ENCODE measurements at places on chromosomes 13 and 19.

- DNase-seq, result no peak
Observed at GRCh38 chr13:46571909-46572595, 19.1 kb downstream of the LRCH1 start.

- DNase-seq, result no peak
Observed at GRCh38 chr13:107097916-107098315, 530.0 kb upstream of the ARGLU1 start.

DNA sequence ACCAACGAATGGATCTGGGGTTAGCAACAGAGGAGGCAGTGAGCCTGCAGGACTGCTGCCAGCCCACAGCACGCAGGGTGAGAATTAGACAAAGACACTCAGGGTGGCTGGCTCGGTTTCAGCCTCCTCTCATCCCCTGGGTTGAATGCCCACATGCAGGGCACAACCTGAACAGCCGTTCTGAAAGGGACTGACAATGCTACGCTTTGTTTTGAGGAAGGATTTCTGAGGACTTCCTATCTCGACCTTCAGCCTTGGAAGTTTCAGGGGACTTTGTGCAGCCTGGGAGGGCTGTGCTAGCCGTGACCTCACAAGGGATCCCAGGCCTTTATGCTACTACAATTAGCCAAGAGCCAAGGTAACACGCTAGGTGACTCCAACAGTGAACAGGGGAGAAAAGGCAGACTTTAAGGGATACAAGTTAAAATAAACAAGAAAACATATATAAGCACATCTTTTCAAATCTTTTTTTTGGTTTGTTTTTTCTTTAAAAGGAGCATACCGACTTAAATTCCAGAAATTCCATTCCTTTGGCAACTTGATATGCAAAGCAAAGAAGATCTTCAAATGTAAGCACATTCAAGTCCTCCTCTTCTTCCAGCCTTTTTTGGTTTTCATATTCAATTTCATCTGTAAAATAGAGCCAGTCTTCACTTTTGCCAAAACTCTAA is 34.5 kb upstream of the URAD start:
- DNase-seq, result no peak

DNA sequence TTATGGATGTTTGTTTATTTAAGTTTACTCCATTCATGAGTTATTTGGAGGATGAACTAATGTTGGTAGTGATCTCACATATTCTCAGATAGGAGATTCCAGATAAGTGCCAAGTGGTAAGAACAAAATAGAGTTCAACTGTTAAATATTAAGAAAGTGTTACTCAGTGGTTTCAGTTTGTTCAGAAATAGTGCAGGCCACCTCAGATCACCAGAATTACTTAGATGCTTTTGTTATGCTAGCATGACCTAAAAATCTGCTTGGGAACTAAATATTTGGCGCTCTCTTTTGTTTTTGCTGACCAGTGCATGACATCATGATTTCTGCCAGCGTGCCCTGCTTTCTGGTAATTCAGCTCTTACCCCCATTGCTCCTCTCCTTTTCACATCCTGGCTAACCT is 15.6 kb downstream of the CLDN10 start:
- DNase-seq, result no peak

GRCh38 chr13:48220592-48220980 is 12.4 kb upstream of the ITM2B start:
- no peak for DNase-seq

- DNase-seq, result no peak
Observed at GRCh38 chr19:13208672-13209483, 58.7 kb downstream of the IER2 start.

GRCh38 chr13:98619556-98619955 is 42.6 kb upstream of the STK24 start:
- DNase-seq, result no peak

GRCh38 chr19:7978179-7978825 is 27.1 kb downstream of the ELAVL1 start:
- no peak for DNase-seq

DNA sequence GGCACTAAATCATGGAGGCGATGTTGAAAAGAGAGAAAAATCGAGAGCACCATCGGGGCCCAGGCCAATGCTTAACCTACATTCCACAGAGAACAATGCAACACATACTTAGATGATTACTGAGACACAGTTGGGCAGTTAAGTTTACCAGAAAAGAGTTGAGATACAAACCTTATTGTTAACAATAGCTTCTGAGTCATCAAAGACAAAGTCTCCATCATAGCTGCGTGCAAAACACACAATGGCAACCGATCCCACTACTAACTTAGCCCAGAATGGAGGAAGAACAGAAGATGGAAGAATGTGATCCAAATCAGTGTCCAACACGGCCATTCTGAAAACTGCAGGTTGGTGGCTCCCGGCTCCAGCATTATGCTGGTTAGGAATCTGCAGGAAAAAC is 6.2 kb downstream of the TMTC4 start:
- no peak for DNase-seq

GRCh38 chr19:49564616-49565045 is 15.7 kb downstream of the NOSIP start:
- no peak for DNase-seq

DNA sequence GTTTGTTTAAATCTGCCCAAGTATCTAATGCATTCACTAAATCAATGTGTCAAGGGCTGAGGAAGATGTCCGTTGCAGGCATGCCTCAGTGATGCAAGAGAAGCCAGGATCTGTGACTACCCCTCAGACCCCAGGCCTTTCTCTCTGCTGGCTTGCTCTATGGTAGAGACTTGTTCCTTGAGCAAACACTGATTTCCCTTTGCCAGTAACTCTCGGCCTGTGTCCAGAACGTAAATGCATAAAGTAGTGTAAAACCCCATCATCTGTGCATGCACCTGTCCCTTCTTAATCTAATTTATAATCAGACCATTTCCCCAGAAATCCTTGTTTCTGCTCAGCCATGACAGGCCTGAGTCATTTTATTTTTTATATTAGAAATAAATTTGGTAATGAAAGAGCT is 28.7 kb upstream of the FRY start:
- DNase-seq, result no peak

DNA sequence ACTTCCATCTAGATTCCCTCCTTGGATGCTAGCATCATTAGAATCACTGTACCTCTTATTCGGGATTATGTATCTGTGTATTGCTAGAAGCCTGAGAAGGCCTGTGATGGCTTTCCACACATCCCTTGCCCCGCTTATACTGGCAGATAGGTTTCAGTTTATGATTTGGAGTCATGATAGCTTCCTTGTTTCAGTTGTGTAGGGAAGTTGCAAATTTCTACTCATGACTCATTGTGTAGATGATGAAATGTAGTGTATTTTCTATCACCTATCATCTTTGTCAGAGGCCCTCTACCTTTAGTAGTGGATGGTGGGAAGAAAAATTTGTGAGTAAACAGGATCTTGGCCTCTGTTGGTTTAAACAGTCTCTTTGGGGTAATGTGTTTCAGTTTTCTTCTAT is 165.2 kb downstream of the GGACT start:
- DNase-seq, result peak; percentile 25

- no peak for DNase-seq
Observed at GRCh38 chr19:10593820-10594637, 6.9 kb upstream of the AP1M2 start.

GRCh38 chr19:35048911-35049411 is 7.4 kb downstream of the HPN start:
- DNase-seq, result no peak

DNA sequence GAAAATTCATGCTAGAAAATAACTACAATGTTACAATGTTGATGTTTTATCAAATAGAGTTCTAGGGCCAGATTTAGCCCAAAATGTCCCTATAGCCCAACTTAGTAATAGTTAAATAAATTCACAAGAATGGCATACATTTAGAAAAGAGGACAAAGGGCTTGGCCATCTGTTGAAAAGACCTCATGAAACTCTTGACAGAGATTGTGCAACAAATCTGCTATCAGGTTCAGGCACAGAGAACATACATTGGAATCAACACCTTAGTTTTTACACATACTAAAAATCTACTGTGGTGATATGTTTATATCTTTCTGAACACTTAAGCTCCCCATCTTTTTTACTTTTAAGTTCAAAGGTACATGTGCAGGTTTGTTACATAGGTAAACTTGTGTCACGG is 298.3 kb upstream of the DACH1 start:
- DNase-seq, result no peak

DNA sequence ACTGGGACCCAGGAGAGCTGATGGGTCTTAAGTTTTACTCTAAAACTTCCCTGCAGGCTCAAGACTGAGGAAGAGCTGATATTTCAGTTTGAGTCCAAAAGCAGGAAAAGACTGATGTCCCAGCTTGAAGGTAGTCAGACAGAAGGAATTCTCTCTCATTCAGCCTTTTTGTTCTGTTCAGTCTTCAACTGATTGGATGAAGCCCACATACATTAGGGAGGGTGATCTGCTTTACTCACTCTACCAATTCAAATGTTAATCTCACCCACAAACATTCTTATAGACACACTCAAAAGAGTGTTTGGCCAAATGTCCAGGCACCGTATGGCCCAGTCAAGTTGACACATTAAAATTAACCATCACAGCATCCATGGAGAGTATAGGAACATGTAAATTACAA is 173.5 kb downstream of the KCNRG start:
- no peak for DNase-seq

- DNase-seq, result no peak
Observed at GRCh38 chr19:2690856-2691255, 11.6 kb downstream of the GNG7 start.

DNA sequence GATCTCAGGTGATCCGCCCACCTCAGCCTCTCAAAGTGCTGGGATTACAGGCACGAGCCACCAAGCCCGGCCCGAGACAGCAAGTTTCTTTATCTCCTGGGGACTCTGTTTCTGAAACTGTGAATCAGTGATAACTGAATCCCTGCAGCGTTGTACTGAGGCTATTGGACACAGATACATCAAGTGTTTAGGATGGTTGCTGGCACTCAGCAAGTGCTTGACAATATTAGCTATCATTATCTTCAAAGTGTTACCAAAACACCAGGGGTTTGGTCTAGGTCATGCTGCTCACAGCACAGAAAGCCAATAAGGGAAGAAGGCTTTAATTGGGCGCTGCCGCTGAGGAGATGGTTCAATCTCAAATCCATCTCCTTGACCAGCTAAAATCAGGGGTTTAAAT is 20.5 kb upstream of the PNMA8C start:
- DNase-seq, result no peak

DNA sequence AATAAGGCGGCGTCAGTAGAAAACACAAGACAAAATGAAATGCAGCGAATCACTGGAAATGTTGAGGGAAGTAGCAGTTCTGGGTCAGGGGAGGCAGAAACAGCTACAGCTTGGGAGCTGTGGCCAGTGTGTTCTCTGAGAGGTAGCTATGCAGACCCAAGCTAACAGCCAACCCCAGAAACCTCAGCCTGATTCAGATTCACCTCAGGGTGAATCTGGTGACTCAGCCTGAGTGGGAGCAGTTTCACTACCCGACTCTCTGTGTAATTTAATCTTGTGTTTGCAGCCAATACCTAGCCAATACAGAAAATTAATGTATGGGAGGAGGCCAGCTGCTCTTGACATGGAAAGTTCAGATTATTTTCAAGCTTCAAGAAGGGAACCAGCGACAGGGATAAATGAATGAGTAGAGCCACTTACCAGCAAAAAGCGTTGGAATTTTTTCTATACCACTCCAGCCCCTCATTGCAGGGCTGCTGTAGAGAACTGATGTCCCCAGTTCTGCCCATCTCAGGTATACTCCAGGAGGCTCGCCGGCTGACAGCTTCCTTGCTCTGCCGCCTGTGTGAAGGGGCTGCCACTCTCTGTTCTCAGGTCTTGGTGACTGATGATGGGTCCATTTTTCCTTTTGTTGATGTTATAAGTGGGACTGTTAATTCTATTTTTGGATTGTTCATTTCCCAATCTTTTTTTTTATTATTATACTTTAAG is 8.9 kb downstream of the IGFL3 start:
- peak; percentile 47 for DNase-seq

DNA sequence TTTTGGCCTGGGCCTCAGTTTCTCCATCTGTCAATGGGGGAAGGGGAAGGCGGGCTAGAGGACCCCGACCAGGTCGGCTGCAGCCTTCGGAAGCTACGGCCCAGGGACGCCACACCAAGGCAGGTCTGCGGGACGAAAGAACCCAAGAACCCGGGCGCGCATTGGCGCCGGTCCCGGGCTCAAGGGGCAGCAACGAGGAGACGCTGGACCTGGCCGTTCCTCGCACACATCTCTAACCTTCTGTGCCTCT is 739 bp upstream of the ILF3 start:
- DNase-seq, result no peak

DNA sequence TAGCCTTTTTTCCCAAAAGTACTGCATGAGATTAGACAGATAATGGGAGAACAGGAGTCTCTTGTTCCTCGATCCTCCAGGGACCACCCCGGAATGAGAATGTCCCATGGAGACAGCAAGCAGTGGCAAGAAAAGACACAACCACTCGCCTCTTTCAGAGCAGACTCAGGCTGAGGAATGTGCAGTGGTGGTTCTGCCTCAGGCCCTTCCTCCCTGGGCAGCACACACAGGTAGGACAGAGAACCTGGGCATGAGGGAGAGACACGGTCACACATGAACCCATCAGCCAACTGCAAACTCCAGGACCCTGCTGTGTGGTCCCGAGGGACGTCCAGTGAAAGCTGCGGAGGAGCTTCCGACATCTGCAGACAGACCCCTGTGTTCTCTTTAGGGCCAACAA is 31.0 kb downstream of the CRYL1 start:
- no peak for DNase-seq

DNA sequence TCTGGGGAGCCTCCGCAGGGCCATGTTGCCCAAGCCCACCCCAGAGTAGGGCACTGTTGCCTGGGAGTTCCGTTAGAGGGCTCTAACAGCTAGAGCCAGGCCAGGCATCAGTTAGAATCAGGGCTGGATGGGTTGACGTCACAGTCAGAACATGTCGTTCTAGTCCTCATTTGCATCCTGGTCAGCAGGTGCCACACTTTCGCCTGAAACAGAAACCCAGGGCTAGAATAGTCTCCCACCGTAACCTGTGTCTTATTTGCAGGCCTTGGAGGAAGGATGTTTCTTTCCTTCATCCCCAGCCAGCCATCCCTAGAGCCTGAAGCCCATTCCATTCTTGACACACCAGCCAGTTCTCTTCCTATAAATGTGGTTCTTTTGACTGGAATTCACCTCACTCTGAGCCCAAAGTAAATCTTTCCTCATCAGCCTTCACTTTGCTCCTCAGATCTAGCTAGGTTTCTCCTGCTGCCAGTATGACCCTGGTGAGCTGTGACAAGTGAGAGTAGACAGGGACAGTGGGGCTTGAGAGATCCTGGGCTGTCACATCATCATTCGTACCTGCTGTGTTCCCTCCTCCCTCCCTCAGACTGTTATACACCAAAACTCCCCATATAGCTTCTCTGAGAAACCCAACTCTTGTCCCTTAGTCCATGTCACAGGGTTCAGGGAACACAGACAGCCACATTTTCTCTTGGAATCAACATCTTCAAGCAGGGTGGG is 12.2 kb upstream of the CCDC97 start:
- DNase-seq, result no peak

GRCh38 chr13:73235385-73235784 is 176.6 kb downstream of the KLF5 start:
- no peak for DNase-seq

DNA sequence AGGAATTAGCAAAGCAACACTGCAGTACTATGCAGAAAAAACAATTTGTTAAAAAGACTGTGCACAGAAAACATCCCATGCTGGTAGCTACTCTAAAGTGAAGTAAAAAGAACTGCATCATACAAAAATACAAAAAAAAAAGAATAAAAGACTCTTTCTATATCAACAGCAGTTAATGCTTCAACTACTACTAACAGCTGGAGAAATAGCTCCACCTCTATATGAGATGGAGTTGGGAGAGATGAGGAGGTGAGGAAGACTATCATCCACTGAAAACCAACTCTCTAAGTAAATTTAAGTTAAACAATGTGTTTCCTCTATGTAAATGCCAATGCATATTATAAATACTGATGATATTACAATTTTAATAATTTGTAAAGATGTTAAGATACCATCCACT is 1.8 kb downstream of the ZC3H13 start:
- DNase-seq, result no peak

- DNase-seq, result no peak
Observed at GRCh38 chr13:36248700-36249099, 34.3 kb upstream of the SOHLH2 start.

Measured in skeletal muscle cell (primary cell).